Dorsolateral prefrontal cortex (tissue), 122 donors: ENCODE measurements at places on chromosomes 6 and 20.

DNA sequence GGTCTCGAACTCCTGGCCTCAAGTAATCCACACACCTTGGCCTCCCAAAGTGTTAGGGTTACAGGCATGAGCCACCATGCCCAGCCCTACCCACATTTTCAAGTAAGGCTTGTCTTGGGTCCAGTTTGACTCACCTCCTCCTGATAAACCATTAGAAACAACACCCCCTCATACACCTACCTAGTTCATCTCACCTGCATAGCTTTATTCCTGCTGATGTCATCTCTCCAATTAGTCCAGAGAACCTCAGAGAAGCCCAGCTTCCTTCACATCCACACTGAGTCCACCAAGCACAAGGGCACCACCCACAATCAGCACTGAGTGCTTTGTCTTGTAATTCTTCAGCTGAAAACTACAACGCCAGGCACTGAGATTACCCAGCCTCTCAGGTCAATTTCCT, 35.3 kb downstream of the KIF16B start:
- no peak for DNase-seq

DNA sequence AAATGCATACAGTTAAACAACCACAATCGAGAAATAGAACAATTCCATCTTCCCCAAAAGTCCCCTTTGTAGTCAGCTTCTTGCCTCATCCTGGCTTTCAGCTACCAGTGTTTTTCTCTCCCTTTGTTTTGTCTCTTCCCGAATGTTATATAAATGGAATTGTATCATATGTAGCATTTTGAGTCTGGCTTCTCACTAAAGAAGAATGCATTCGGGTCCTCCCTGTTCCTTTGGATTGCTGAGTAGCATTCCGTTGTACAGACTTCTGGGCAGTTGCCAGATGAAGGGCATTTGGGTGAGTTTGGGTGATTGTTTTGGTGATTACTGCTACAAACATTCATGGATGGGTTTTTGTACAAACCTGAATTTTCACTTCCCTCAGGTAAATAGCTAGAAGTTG, 27.8 kb downstream of the PRPH2 start:
- no peak for DNase-seq

DNA sequence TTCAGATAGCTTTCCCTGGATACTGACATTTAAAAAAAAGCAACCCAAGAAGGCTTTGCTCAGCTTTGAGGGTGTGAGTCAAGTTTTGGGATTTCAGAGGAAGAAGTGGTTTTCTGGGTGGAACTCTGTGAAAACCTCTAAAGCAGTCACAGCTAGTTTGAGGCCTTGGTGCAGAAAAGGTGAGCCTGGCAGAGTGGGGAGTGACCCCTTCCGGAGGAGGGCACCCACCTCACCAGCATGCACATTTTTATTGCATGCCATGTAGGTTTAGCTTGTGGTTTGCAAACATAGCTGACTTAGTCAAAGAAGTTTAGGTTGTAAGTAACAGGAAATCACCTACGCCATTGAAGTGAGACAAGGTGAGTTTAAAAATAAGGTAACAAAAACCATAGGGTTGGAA, 146.8 kb upstream of the PMEPA1 start:
- DNase-seq: no peak

DNA sequence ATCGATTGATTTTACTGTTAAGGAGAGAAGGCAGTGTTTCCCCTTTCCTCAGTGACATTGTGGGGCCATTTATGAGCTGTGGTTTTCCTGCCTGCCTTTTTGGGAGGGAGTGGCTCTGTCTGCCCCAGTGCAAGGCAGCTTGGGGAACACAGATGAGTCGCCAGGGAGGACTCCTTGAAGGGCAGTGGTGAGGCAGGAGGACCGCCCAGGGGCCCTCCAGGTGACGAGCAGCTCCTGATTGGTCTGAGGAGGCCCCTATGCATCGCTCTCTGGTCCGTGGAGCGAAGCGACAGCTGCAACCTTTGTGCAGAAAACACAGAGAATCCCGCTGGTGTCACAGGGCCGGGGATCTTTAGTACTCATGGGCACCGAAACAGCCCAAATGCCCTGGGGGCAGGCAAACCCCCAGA, 100.3 kb downstream of the TMEM242 start:
- DNase-seq: peak; percentile 20

- DNase-seq: no peak
Measured at GRCh38 chr20:43825051-43825402, 89.6 kb upstream of the TOX2 start.

DNA sequence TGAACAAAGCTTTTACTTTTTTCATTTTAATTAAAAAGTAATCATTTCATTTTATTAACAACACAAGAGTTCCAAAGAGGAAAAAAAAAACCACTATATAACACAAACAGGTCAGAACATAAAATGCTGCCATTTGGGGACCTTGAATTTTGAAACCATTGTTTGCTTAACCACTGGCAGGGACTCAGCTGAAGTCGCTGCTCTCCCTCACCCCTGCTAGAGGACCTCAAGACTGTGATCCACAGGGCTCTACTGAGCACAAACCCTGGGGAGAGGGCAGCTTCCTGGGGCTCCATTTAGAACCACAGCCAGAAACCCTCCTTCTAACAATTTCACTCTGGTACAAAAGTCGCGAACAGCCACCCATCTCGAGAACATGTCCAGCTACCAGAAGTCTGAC, 28.8 kb downstream of the NCOA5 start:
- no peak for DNase-seq

- DNase-seq: no peak
Measured at GRCh38 chr20:12061466-12061865, 143.8 kb downstream of the BTBD3 start.

- DNase-seq: no peak
Measured at GRCh38 chr20:46315311-46315710, 7.0 kb upstream of the CDH22 start.

- no peak for DNase-seq
Measured at GRCh38 chr6:11288065-11288464, 55.6 kb upstream of the NEDD9 start.

DNA sequence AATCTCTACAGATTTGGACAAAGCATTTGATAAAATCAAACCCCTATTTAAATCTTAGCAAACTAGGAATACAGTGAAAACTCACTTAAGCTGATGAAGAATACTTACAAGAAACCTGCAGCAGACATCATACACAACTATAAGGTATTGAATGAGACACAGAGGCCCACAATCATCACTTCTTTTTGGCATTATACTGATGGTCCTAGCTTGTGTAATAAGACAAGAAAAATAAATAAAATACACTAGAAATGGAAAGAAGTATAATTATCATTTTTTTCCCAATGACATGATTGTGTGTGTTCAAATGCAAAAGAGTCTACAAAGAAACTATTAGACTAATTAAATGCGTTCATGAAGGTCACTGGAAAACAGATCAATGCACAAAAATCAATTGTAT, 8.8 kb upstream of the OR2B6 start:
- no peak for DNase-seq

GRCh38 chr6:112086744-112087135, 542 bp downstream of the TUBE1 start:
- DNase-seq: no peak

DNA sequence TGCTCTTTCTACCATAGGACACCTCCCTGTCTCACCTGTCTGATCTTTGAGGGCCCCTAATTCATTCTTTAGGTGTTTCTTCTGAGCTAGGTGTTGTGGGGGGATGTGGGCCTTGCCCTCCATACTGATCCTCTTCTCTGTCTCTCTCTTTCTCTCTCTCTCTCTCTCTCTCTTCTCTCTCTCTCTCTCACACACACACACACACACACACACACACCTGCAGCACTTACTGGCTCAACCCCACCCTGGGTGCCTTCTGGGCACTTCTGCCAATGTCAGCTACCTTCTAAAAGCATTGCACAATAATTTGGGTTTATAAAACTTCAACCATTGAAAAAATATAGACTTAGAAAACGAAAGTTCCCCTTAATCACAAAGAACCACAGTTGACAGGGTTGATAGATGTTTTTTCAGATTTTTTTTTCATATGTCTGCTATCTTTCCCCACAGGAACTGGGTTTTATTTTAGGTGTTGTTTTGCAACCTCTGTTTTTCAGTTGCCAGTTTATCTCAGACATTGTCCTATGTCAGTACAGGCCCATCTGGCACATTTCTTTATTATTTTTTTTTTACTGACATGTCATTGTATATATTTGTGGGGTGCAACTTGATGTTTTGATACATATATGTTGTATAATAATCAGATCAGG, 28.1 kb downstream of the PKIG start:
- DNase-seq: no peak

DNA sequence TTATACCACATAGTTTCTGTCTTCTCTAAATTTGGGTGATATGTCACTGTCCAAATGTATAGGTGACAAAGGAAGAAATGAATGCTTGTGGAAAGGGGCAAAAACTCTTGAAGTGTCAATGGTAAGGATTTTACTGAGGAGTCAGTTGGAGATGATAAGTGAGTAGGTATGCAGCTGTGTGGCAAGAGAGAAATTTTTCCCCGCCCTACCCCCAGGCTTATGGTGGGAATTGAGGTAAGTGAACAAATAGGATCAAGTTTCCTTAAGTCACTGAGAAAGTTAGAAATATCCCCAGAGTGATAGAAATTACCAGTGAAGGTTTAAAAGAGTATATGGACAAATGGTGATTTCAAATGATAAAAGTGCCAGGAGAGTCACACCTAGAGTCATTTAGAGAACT, 11.8 kb downstream of the DSE start:
- DNase-seq: no peak

DNA sequence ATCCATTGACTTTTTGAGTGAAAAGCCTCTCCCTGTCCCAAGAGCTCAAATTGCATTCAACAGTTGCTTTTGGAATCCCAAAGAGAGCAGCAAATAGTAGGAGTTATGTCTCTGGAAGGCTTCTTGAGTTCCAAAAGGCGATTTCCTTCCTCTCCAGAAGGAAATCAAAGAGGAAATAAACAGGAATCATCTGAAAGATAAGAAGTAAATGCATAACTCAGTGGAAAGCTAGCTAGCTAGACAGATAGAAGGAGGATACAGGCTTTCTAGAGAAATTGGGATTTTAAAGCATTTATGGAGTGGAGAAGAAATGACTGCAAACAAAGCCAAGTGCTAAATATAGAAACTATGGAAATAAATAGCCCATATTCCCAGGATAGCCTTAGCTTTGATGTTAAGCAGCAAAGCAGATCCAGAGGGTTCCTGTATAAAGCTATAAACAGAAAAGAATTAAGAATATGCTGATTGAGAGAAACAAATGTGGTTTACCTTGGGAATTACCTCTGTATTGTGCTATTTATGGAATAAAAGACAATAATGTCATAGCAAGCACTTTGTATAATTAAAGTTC, 214.7 kb downstream of the PLCB1 start:
- DNase-seq: no peak

- no peak for DNase-seq
Measured at GRCh38 chr6:127684501-127684900, 107.5 kb downstream of the C6orf58 start.

DNA sequence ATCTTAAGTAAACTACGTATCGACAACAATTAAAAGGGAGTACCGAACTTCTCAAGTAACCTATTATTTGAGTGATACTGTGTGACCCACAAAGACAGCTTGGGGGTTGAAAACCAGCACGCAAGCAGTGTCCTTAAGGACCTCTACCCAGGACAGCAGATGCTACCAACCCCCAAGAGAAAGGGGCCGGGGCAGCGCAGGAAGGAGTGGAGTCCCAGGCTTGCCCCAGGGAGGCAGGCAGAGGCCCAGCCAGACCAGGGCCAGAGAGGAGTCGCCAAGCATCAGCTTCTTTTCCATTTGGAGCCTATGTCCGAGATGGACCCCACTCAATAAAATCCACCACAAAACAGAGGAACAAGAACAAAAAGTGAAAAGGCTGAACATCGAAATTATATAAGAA, 11.9 kb downstream of the DIDO1 start:
- no peak for DNase-seq

DNA sequence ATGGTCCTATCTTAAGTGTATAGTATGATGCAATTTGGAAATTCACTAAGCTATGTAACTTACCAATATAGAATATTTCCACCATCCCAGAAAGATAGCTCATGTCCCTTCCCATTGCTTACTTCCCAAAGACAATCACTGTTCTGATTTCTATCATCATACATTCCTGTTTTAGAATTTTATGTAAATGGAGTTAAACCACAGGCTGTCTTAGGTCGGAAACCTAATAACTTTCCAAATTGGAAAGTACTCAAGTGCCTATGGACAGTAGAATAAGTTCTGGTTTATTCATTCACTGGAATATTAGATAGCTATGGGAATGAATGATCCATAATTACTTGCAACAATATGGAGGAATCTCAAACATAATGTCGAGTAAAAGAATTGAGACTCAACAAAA, 20.1 kb downstream of the ENPP3 start:
- DNase-seq: no peak

GRCh38 chr20:46168438-46168837, 50.3 kb downstream of the CD40 start:
- DNase-seq: no peak

GRCh38 chr6:37017606-37018197, 12.2 kb downstream of the FGD2 start:
- DNase-seq: no peak

- no peak for DNase-seq
Measured at GRCh38 chr6:39553029-39553428, 172.2 kb downstream of the KIF6 start.

DNA sequence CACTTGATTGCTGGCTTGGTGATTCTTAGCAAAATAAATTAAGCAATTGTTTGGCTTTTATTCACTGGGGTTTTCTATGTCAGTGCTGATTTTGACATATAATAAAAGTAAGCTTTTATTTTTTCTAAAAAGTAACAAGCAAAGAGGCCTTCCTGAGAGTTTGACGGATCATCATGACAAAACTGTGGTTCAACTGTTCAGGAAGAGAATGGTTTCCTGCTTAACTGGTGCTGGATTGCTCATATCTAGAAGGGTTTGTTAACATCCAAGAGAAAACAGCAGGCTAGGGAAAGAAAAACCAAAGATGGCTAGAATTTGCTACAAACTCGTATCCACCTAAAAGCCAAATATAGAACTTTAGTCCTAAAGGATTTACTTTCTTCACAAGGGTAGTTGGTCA, 21.2 kb downstream of the SERPINB1 start:
- DNase-seq: no peak

GRCh38 chr6:137776786-137777686, 90.0 kb upstream of the TNFAIP3 start:
- DNase-seq: no peak

DNA sequence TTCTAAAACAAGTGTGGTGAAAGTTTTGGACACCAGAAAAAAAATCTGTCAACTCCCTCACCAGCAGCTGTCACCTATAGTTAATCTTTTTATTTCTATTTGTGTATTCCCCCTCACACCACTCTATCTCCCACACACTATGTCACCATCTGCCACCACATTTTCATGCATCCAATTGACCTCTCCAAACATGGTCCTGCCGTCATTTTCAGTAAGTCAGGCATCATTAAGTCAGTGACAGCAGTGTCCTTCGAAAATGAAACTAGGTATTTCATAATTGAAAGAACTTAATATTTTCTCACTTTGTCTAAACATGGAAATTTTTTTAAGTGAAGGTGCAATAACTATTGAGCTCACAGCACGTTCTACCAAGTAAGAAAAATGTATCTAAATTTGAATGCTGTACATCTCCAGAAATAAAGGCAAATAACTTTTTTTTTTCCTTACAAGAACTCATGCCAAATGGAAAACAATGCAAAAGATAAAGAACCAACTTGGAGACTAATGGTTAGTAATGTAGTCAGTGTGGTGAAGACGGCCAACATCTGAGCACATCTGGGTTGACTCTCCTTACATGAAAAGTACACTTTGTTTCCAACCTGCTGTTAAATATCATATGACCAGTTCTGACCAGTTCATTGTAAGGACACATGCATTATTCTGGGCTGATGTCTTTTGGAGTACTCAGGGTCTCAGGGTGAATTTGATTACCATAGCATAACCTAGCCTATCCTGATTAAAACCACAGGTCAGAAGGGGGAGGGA, 623.3 kb upstream of the MANEA start:
- no peak for DNase-seq

GRCh38 chr6:63805808-63806572, 170.4 kb downstream of the PHF3 start:
- no peak for DNase-seq
